ENCODE measurements at places on chromosomes 7 and 10. TPM values are rescaled to one million over a fixed set of nuclear protein-coding genes. Genes with fewer than 3 reads are reported as not detected.

RNF32 gene
- total RNA-seq: 1.3 TPM

EBLN1 gene
- not detected for total RNA-seq

MSRB2 gene
- 15.6 TPM for total RNA-seq

HECW1 gene
- total RNA-seq: 0.79 TPM

FGFBP3 gene
- total RNA-seq: 0.47 TPM

NUDT5 gene
- 56.8 TPM for total RNA-seq

FAM25C gene
- total RNA-seq: not detected

TSPAN13 gene
- total RNA-seq: 1.8 TPM

DENND2A gene
- 38.6 TPM for total RNA-seq

WDR86 gene
- 0.95 TPM for total RNA-seq

FANK1 gene
- total RNA-seq: 8.5 TPM

CYP2E1 gene
- total RNA-seq: 0.52 TPM

TSPAN33 gene
- total RNA-seq: 0.16 TPM

ZRANB1 gene
- total RNA-seq: 18.4 TPM

HMX2 gene
- total RNA-seq: not detected

DYNC1I1 gene
- 0.17 TPM for total RNA-seq

CTAGE4 gene
- total RNA-seq: 0.32 TPM

CYP3A4 gene
- not detected for total RNA-seq

CFAP58 gene
- 1.3 TPM for total RNA-seq

KAT6B gene
- 22.8 TPM for total RNA-seq

KNDC1 gene
- total RNA-seq: 3.3 TPM
